ENCODE measurements at places on chromosomes 2 and 18.

DNA sequence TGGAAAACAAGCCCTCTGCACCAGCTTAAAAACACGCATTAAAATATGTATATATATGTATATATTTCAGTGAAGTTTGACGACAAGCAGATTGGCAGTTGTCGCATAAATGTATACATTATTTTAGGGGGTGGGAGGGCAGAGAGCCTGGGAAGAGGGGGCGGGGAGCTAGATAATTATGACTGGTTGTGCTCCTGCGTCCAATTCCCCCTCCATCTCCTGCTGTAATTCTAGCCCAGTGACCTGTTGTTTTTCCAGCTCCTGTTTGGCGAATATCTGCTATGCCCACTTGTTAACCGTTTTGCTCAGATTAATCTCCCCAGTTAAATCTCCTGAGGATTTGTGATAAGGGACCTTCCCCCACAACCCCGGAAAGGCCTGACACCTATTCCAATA, 656 bp downstream of the UNC80 start:
- no peak for DNase-seq

DNA sequence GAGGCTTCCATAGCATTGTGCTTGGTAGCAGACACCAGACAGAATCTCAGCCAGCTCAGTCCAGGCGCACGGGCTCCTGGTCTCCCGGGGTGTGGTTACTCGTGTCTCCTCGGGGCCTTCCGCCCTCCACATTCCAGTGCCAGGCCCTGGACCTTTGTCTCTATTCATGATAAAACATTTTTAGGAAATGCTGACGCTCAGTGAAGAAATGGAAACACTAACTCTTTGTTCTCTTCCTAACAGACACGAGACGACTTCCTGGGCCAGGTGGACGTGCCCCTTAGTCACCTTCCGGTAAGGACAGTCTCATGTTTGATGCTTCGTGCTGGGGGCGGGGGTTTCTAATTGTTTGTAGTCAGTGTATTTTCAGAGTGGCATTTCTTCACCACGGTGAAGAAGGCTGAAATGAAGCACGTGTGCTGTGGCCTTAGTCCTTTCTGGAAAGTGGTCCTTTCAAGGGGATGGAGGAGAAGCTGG, 271.8 kb downstream of the NEDD4L start:
- no peak for DNase-seq

DNA sequence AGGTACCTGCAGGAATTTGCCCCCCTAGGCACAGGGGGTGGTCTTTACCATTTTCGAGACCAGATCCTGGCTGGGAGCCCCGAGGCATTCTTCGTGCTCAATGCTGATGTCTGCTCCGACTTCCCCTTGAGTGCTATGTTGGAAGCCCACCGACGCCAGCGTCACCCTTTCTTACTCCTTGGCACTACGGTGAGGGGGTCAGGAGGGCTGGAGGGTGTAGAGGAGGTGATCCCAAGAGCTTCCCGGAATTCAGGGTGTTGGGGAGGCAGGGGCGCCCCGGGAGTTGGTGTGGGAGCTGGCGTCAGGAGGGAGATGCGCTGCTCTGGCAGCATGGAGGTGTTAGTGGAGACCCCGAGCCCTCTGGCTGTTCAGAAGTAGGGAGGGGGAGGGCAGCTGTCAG, 3.2 kb downstream of the GMPPA start:
- no peak for DNase-seq

DNA sequence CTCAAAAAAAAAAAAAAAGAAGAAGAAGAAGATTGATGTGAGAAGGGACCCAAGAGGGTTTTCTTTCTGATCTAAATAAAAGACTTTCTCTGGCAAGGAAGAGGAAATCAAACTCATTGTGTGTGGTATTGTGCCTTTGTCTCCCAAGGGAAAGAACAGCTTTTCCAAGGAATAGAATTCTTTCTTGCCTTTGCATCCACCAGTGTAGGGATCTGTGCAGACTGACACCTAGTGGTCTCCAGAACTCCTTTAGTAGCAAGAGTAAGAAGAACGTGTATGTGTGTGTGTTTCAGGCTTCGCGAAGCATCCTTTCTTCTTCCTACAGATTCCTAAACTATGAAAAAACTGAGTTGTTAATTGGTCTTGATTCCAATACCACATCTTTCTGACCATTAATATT, 33.5 kb upstream of the CRIM1 start:
- DNase-seq = no peak
